Dermis microvascular lymphatic vessel endothelial cell (primary cell): ENCODE measurements at places on chromosomes 1 and 21. TPM values are rescaled to one million over a fixed set of nuclear protein-coding genes. Genes with fewer than 3 reads are reported as not detected.

PTCH2 gene
- under 0.01 TPM in 2 replicates for total RNA-seq

NBPF14 gene
- 4.5 and 8.3 TPM in 2 replicates for total RNA-seq

HSF2BP gene
- total RNA-seq: 0.26 and 0.38 TPM in 2 replicates

CFHR2 gene
- not detected in 2 replicates for total RNA-seq

CFAP107 gene
- total RNA-seq: not detected in 2 replicates

KRTAP19-1 gene
- total RNA-seq: not detected in 2 replicates

FHL3 gene
- 10.9 and 18.1 TPM in 2 replicates for total RNA-seq

OR2T35 gene
- total RNA-seq: not detected in 2 replicates

NTNG1 gene
- total RNA-seq: 0.13 TPM in 2 replicates

ETS2 gene
- total RNA-seq: 20.7 and 20.9 TPM in 2 replicates

TNNT2 gene
- total RNA-seq: not detected in 2 replicates

PYHIN1 gene
- total RNA-seq: not detected in 2 replicates

AIRE gene
- total RNA-seq: not detected in 2 replicates

NTMT2 gene
- not detected in 2 replicates for total RNA-seq

GRCh38 chr21:31064803-31065202 is 26.5 kb upstream of the KRTAP19-8 start:
- DNase-seq: no peak

- DNase-seq: peak; percentile 89
Measured at GRCh38 chr1:84174051-84174556, 30.0 kb downstream of the PRKACB start.

DNA sequence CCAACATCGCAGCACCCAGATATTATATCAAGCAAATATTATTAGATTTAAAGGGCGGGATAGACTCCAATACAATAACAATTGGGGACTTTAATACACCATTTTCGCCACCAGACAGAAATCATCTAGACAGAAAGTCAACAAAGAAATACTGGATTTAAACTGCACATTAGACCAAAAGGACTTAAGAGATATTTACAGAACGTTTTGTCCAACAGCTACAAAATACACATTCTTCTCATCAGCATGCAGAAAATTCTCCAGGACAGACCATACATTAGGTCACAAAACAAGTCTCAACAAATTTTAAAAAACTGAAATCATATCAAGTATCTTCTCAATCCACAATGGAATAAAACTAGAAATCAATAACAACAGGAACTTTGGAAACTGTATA is 121.2 kb downstream of the ACBD6 start:
- no peak for DNase-seq

DNA sequence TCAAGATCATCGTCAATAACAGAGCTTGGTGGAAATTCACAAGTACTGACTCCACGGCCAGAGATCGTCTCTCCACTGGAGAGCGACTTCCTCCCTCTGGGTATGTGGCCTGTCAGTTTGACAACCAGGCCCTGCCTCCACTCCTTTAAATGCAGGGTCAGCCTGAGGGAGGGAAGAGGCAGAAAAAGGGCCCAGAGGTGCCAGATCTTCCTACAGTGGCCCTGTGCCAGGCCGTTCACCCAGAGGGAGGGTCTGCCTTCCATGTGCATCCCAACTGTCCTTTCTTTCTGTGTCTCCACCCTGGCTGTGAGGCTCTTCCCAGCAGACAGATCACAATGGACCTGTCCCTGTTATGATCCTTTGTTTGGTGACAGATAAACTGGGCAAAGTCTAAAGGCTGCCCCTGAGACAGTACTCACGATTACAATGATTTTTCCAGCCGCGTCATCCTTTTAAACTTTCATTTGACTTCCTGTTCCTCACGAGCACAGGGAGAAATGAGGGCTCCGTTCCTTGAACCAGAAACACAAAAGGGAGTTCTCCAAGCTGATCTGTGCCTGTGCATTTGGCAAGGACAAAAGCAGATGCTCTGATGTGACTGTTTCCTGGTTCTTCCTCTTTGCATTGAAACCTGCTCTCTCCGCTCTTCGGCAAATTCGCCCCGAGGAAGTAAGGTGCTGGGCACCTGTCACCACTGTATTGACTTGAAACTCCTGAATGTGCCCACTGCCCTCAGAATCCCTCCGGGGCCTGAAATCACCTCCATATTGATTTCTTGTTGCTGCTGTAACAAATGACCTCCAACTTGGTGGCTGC is 126.7 kb downstream of the PGBD5 start:
- no peak for DNase-seq

DNA sequence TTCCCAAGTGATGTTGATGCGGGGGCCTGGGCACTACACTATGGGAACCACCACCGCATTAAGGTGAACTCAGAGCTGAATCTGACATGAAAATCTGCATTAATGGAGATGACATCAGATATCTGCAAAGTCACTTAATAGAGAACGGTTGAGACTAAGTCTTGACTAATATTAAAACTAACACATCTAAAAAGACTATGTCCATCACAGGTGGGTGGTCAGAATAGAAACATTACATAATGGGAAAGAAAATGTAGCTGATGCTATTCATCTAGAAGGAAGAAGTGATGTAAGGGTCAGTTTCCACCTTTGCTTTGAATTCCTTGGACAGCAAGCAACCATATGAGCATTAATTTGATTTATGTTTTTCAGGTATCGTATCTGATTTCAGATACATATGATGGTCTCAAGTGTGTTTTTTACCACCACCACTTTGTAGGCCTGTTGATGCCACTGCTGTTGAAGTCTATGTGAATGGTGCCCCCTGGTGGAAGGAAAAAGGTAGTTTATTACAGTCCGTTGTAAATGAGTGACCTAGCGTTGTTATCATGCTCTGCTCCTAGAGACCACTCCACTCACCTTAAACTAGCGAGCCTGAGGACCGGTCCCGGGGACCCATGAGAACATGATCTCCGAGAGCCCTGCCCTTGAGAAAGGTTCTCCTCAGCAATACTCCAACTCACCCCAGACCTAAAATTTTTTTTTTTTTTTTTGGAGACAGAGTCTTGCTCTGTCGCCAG is 73.5 kb downstream of the BACH1 start:
- DNase-seq: peak; percentile 69

DNA sequence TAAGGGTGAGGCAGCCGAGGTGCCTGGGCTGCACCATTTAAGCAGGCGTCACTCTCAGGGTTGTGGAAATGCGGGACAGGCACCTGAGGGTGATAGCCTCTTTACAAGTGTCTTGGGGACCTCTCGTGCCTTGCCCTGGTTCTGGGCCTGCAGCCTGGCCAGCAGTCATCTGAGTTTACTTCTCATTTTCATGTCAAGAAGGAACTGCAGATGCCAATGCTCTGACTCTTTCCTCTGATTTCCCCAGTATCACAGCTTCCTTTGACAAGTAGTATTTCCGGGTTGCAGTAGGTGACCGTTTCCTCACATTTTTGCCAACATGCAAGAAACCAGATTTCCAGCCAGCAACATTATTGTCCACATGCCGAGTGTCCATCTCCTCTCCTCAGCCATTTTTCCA is 286.9 kb downstream of the DISC1 start:
- DNase-seq: no peak

GRCh38 chr1:16243936-16244649 is 7.1 kb upstream of the CPLANE2 start:
- DNase-seq: peak; percentile 58

- DNase-seq: no peak
Measured at GRCh38 chr1:233897325-233898162, 6.9 kb upstream of the SLC35F3 start.

DNA sequence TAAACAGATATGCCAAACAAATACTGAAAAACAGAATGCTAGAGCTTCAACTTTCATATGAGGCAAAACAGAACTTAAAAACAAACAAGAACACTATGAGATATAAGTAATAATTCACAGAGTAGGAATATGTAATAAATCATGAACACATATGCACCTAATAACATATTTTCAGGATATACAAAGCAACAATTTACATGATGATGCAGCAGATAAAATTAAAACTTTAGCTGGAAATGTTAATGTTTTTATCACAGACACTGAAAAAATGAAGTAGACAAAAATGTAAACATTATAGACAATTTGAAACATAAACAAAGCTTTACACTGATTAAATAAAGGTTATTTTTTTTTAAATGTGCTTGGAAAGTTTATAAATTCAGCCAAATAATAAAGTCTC is 443.1 kb upstream of the NFIA start:
- DNase-seq: no peak

- DNase-seq: no peak
Measured at GRCh38 chr1:52054496-52055065, 410 bp downstream of the TXNDC12 start.

DNA sequence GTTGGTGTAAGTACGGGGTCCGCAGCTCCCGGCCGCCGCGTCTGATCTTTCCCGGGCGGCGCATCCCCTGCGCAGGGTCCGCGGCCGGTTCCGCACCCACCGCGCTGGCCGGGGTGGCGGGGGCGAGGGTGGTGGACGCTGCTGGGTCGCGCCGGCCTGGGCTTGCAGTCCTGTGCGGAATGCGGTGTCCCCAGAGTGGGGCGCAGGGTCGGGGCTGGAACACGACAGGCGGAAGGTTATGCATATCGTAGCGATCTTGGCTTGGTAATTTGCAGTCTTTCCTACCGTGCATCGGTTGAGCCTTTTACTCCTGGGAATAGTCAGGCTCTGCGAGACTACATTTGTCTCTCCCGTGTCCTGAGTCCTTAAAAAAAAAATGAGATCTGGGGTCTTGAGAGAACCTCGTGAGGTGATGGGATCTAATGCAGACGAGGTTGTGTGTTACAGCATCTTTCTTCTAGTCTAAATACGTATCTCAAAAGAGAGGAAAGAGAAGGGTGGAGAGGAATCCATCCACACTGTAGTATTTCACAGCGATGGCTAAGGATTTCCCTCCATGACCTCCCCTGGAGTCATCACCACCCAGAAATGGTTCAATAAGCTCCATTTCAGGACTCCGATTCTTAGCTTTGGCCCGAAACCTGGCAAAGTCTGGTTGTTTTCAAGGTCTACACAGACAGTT is 572 bp downstream of the ATP1B1 start:
- peak; percentile 28 for DNase-seq

GRCh38 chr1:75641325-75641724 is 30.4 kb upstream of the SLC44A5 start:
- no peak for DNase-seq

GRCh38 chr1:41954533-41954944 is 35.8 kb upstream of the HIVEP3 start:
- peak; percentile 72 for DNase-seq

- no peak for DNase-seq
Measured at GRCh38 chr1:3429766-3430165, 24.7 kb upstream of the ARHGEF16 start.

DNA sequence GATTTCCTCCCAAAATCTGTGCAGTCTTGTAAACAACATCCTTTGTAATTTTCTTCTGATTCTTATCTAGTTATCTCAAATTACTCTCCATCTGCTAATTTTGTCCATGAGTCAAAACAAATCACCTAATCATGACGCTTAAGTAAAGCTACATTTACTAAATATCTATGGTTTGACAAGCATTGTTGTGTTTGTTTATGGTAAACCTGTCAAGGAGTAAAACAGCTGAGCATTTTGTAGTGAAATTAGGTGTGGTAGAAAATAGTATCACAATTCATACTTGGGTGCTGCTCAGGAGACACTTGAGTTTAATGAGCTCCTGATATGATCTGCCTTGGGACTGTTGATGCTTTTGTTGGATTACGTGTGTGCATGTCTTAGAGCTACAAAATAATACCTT is 11.6 kb downstream of the TIPRL start:
- no peak for DNase-seq

DNA sequence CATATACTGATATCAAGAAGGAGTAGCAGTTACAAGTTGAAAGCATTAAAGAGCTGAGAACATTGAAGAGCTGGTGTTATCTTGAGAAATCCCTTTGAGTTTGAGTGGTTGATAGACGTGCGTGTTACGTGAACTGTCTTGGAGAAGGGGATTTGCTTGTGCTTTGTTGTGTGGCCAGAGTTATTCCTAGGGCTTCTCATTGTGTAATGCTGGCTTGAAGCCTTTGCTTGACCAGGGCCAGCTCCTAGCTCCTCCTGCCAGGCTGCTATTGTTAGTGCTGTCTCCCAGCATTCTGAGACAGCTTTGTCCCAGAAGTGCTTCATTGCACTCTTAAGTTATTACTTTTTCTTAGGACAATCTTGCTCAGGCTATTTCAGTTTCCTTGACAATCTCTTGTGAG is 116.2 kb upstream of the KCNK2 start:
- DNase-seq: no peak

DNA sequence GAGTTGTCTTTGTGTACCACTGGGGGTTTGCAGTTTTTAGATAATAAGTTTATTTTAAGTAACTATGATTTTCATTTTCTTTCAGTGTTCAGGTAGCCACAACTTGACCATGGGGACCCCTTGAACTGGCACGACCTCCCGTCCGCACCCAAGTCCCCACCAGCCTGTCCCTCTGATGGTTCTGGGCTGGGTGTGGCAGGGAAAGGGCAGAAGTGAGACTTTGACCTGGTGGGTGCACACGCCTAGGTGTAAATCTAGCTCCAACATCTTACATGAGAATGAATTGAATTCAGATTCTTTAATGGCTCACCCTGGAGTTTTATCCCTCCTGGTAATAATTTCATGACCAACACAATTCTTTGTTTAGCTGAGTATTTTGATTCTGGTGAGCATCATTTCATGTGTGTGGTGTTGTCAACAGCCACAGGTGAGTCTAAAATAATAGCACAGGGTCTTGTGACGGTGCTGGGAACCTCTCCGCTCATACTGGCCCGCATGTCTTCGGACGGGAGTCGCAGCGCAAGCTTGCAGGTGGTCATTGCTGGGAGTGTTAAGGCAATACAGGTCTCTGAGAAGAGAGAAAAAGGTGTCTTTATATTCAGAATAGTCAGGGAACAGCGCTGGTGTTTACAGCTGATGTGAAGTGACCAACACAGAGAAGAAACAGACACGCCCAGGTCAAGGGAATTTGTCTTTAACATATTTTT is 50.8 kb upstream of the POFUT2 start:
- no peak for DNase-seq

- peak; percentile 66 for DNase-seq
Measured at GRCh38 chr1:38029685-38030511, 16.7 kb downstream of the POU3F1 start.

- no peak for DNase-seq
Measured at GRCh38 chr1:235057385-235058306, 71.0 kb downstream of the TOMM20 start.

- no peak for DNase-seq
Measured at GRCh38 chr1:156776942-156777341, 9.6 kb downstream of the PRCC start.

DNA sequence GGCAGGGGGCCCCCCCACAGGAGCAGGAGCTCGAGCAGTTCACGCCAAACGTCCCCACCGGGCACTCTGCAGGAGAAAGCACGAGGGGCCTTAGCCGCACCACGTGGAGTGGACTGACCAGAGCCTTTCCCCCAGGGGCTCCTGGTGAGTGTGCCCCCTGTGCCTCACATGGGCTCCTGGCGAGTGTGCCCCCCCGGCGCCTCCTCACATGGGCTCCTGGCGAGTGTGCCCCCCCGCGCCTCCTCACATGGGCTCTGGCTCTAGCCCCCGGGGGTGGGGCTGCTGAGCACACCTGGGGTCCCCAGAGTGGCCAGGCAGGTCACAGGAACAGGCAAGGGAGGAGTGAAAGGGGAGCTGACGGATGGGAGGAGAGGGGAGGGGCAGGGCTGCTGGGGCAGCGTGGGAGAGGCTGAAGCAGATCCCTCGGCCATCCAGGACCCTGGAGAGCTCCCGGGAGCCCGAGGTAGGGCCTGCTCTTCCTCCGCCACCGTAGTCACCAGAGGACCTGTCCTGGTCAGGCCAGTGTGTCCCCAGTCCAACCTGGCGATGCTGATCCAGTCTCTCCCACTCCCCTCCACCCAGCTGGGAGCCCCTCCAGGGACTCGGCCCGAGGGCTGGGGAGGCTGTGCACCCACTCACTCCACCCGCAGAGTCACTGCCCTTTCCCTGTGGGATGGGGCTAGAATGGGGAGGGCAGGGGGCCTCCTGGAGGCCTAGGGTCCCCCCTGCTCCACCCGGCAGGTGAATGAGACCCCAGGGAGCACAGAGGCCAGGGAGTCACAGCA is 47.6 kb downstream of the ARHGEF16 start:
- no peak for DNase-seq

GRCh38 chr1:20848162-20848561 is 61.1 kb upstream of the HP1BP3 start:
- DNase-seq: no peak
